Neural cell (in vitro differentiated cells): ENCODE measurements at places on chromosomes 1 and 21. TPM values are rescaled to one million over a fixed set of nuclear protein-coding genes. Genes with fewer than 3 reads are reported as not detected.

Gene URB1
- 4.4 and 6.6 TPM in 2 replicates for polyA plus RNA-seq

Gene SEMA4A
- polyA plus RNA-seq = 17.1 and 38.4 TPM in 2 replicates

Gene FCRL1
- polyA plus RNA-seq = not detected in 2 replicates

Gene KRTAP19-3
- not detected in 2 replicates for polyA plus RNA-seq

Gene GNL2
- polyA plus RNA-seq = 31.6 and 31.7 TPM in 2 replicates

Gene KIF17
- 8.7 and 10.0 TPM in 2 replicates for polyA plus RNA-seq

Gene SSR2
- polyA plus RNA-seq = 440 and 473 TPM in 2 replicates

Gene NPHS2
- polyA plus RNA-seq = not detected in 2 replicates

Gene DONSON
- 46.2 and 56.6 TPM in 2 replicates for polyA plus RNA-seq

Gene AMY1C
- polyA plus RNA-seq = not detected in 2 replicates

Gene SLAMF8
- polyA plus RNA-seq = not detected in 2 replicates

Gene RAD54L
- polyA plus RNA-seq = 1.1 TPM in 1 of 2 replicates, not detected in the other

Gene NPPB
- not detected in 2 replicates for polyA plus RNA-seq

Gene CD2
- not detected in 2 replicates for polyA plus RNA-seq

Gene ASTN1
- polyA plus RNA-seq = 33.4 and 37.9 TPM in 2 replicates

Gene HHIPL2
- 0.36 and 1.3 TPM in 2 replicates for polyA plus RNA-seq

Gene ANGPTL3
- not detected in 2 replicates for polyA plus RNA-seq

Gene TRAF3IP3
- not detected in 2 replicates for polyA plus RNA-seq

Gene KLHDC7A
- polyA plus RNA-seq = 0.04 TPM in 1 of 2 replicates, not detected in the other

Gene TOMM40L
- 32.5 and 40.1 TPM in 2 replicates for polyA plus RNA-seq

Gene SPRR2G
- polyA plus RNA-seq = not detected in 2 replicates

Gene DEGS1
- polyA plus RNA-seq = 40.6 and 53.7 TPM in 2 replicates

Gene IGFN1
- polyA plus RNA-seq = not detected in 2 replicates

Gene NES
- polyA plus RNA-seq = 9.9 and 13.7 TPM in 2 replicates

Gene TEX38
- polyA plus RNA-seq = not detected in 2 replicates

Gene PLPP3
- 1.9 and 2.1 TPM in 2 replicates for polyA plus RNA-seq

Gene GPR161
- 39.0 and 45.5 TPM in 2 replicates for polyA plus RNA-seq

Gene NBPF10
- 0.26 and 0.34 TPM in 2 replicates for polyA plus RNA-seq

Gene BEST4
- polyA plus RNA-seq = not detected in 2 replicates

Gene RSPO1
- polyA plus RNA-seq = 0.14 TPM in 1 of 2 replicates, not detected in the other

Gene UTS2
- 1.5 and 2.4 TPM in 2 replicates for polyA plus RNA-seq

Gene TMEM39B
- polyA plus RNA-seq = 18.1 and 21.1 TPM in 2 replicates

Gene LCE6A
- not detected in 2 replicates for polyA plus RNA-seq

Gene MPL
- not detected in 2 replicates for polyA plus RNA-seq

Gene PTPN14
- polyA plus RNA-seq = 0.07 and 0.20 TPM in 2 replicates

Gene LAMTOR2
- polyA plus RNA-seq = 81.3 and 82.6 TPM in 2 replicates

Gene CELF3
- polyA plus RNA-seq = 89.0 and 137 TPM in 2 replicates

Gene CNTN2
- 3.2 and 5.0 TPM in 2 replicates for polyA plus RNA-seq

Gene YIPF1
- polyA plus RNA-seq = 45.0 and 52.6 TPM in 2 replicates

Gene CYP4Z1
- 0.51 TPM in 1 of 2 replicates, not detected in the other for polyA plus RNA-seq

Gene CHRNB2
- polyA plus RNA-seq = 15.5 and 18.2 TPM in 2 replicates

Gene CHRM3
- polyA plus RNA-seq = 0.16 and 0.34 TPM in 2 replicates

Gene TMPRSS15
- 0.18 and 0.50 TPM in 2 replicates for polyA plus RNA-seq

Gene SH2D5
- polyA plus RNA-seq = 14.1 and 27.9 TPM in 2 replicates

Gene CFAP74
- 0.22 TPM in 1 of 2 replicates, not detected in the other for polyA plus RNA-seq

Gene C1orf232
- polyA plus RNA-seq = not detected in 2 replicates

Gene ANKRD34A
- polyA plus RNA-seq = 0.16 and 1.7 TPM in 2 replicates
